ENCODE measurements at places on chromosomes 4 and X.

DNA sequence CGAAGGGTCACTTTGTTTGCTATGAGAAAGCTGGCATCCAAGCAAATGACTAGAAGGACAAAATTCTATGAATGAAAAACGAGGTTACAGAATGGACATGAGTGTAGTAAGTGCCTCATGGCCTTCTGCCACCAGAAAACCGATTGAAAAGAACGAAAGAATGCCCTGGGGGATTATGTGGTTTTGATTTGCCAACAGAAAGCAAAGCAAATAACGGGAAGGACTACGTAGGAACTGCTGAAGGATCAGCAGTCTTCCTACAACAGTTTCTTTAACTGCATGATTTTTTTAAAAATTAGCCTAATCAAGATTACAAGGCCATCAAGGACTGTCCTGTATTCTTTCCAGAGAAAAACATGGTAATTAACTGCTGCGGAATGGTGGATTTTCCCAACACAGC is 50.6 kb downstream of the NRK start:
- no peak for DNase-seq

GRCh38 chrX:391717-392574 is 5.2 kb upstream of the PPP2R3B start:
- no peak for DNase-seq

GRCh38 chr4:138039010-138039409 is 203.1 kb downstream of the SLC7A11 start:
- DNase-seq: no peak

DNA sequence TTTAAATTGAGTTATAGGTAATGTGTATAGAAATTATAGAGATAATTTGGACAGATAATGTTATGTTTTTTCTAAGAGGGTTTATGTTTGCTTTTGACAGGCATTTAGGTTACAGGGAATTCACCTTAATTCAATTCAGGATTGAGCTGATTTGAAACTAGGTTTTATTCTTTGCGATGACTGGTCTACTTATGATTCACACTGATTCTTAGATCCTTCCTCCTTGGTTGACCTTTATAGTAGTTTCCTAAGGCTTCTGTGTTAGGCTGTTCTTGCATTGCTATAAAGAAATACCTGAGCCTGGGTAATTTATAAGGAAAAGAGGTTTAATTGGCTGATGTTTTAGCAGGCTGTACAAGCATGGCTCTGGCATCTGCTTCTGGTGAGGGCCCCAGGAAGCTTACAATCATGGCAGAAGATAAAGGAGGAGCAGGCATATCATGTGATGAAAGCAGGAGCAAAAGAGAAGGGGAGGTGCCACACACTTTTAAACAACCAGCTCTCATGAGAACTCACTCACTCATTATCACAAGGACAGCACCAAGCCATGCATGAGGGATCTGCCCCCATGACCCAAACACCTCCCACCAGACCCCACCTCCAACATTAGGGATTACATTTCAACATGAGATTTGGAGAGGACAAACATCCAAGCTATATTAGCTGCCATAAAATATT is 155.0 kb upstream of the SFRP2 start:
- no peak for DNase-seq

GRCh38 chr4:25814301-25815136 is 48.3 kb downstream of the SEL1L3 start:
- no peak for DNase-seq

DNA sequence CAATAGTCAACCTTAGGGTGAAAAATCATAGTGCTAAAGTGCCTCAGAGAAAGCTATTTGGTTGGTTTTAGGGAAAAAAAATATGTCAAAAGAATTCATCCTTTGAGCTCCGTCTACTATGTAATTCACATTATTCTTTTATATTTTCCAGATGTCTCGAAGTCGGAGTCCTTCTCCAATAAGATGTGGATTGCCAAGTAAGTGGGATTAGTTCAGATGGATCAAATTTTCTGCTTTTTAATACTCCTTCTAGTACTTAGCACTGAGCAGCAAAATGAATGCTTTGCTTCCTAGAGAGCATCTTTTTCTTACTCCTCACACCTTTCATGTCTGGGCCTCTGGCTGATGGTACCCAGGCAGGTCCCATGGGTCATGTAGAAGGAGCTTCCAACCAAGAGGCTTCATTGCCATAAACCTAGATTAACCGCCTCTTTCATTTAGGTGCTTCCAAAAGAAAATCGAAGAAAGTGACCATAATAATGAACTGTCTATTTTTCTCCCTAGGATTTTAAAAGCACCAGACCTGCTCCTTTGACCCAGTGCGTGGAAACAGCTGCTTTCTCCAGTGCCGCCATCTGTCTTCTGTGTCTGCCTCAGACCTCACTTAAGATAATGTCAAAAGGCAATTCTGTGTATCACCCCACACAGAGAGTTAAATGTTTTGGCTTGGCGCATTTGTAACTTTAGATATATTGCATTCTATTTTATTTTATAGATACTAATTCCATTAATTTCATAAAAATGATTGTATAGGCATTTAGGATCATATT is 43.5 kb downstream of the SPATA18 start:
- no peak for DNase-seq

GRCh38 chr4:187940299-187940698 is 55.3 kb upstream of the ZFP42 start:
- no peak for DNase-seq

GRCh38 chr4:114180481-114180880 is 201.0 kb upstream of the ARSJ start:
- DNase-seq: peak; percentile 70

DNA sequence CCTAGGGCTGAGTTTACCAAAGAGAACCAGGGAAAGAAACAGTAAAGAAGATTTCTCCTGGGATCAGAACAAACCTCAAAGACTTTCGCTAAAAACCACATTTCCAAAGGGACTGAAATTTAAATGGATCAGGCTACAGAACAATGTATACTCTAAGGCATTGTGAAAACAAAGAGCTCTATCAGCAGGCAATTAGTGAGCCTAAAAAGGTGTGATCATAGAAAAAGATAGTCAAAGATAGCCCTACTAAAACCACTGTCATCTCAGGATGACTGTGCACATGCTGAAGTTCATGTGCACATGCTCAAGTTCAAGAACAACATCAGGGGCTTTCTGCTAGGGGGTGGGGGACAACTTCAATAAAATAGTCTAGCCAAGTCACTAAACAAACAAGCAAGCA is 12.9 kb upstream of the SMIM10L2A start:
- DNase-seq: no peak

DNA sequence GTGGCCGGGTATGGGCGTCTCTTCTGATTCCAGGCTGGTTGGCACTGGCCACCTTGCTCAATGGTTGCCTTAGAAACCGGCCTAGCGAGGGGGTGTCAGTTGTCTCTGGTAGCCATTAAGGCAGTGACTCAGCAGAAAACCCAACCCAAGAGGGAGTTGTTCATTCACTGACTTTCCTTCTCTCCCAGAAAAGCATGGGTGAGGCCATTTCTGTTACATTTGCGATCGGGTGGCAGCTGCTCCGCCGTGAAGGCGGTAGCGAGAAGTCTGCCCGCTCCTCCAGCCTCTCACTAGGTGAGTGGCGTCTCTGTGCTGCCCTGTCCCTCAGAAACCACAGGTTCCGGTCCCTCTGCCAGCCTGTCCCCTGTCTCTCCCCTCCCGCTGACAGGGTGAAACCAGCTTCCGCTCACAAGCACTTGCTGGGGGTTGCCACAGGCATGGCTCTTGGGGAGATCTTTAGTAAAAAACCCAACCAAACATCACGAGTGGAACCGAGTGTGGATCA is 17.4 kb downstream of the IRAK1 start:
- peak; percentile 75 for DNase-seq

Measured in ELF-1 (cell line).